ENCODE measurements at places on chromosomes 1 and 21.

GRCh38 chr1:13896932-13897331, 196.9 kb downstream of the PRDM2 start:
- no peak for DNase-seq

- DNase-seq: no peak
These were observed 43.4 kb downstream of the PARP1 start for GRCh38 chr1:226364514-226364899.

DNA sequence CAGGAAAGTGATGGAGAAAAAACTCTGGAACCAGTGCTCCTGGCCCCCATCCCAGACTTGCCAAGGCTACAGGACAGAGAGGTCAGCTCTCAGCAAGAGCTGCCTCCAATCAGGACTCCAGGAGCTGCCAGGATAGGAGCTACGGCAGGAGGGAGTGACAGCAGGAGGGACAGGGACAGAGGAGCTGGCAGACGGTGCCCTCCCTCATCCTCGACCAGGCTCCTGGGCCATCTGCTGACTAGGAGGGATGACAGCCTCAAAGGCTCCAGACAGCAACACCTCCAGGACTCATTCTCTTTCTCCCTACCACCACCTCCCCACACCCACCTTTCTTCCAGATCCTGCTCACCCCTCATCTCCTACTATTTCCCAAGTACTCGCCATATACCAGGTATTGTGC, 22.7 kb downstream of the DLGAP3 start:
- DNase-seq: no peak

GRCh38 chr1:229003233-229004031, 267.5 kb upstream of the RAB4A start:
- no peak for DNase-seq

DNA sequence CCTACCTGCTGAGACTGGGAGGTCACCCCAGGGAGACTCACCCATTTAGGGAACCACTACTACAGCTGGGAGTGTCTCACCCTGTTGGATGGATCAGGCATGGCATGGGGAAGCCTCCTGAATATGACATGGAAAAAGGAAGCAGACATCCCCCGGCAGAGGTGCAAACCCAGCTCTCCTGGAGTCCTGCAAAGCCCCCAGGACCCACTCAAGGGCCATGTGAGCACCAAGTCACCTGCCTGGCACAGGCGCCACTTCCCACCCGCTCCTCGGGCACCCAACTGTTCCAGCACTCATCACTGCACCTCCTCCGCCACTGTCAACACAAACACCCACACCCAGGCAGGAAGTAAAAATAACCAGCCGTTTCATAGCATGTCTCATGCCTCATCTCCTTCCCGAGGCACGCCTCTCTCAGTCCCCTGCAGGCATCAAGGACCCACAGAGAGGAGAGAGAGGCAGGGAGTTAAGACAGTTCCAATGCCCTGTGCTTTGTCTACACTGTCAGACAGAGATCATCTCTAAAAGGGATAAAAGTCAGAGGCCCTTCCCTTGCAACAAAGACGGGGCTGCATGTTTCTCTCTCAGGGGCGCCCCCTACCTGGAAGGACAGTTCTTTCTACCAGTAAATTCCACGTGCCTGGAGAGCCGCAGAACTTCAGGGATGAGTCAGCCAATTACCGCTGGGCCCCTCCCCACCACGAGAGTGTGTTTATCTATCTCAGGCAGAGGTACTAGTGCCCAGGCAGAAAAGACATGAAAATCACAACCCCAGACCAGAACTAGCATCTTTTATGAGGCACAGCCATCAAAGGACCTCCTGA, 150.1 kb upstream of the SOD1 start:
- peak; percentile 59 for DNase-seq

DNA sequence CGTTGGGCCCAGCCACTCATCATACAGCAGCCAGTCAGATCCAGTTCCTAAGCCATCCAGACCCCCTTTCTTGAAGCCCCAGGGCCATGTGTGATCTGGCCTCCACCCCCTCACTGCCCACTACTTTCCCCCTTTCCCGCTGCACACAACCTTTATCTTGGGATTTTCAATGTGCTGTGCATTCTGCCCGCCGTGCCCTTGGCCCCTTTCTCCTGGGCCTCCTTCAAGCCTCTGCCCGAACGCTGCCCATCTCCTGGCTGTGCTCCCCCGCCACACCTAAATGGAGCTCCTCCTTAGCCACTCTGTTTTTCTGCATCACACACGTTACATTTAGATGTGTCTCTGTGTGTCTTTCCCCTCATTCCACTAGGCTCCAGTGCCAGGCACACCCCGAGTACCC, 66.7 kb upstream of the SELENON start:
- no peak for DNase-seq

- peak; percentile 29 for DNase-seq
These were observed 63.7 kb downstream of the MACF1 start for GRCh38 chr1:39268112-39268581.

DNA sequence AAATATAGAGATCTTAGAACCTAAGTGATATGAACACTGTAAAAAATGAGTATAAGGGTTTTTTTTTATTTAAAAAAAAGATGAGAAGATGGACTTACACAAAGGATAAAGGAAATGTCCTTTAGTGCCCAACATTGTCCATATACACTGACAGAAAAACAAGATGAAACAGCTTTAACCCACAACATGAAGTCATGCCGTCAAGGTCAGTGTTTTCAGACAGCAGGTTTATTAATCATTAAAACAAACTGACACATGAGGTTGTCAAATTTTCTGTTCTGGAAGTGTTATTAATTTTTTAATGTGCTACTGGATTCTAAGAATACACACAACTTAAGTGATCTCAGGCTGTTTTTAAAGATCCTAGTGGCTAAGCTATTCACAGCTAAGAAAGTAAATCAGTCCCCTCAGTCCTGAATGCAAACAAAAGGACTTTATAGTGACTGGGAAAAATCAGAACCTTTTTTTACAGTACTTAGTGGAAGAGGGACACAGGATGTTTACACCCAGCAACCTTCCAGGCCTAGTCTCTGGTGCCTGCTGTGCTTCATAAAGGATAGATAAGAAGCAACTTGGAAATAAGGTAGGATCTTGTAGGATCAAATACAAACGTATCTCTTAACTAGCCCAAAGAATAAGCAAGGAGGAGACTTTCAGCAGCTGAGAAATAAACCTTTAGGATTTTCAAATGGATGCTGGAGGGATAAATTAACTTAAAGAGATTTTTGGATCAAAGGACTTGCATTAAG, 21.9 kb upstream of the PKN2 start:
- no peak for DNase-seq

DNA sequence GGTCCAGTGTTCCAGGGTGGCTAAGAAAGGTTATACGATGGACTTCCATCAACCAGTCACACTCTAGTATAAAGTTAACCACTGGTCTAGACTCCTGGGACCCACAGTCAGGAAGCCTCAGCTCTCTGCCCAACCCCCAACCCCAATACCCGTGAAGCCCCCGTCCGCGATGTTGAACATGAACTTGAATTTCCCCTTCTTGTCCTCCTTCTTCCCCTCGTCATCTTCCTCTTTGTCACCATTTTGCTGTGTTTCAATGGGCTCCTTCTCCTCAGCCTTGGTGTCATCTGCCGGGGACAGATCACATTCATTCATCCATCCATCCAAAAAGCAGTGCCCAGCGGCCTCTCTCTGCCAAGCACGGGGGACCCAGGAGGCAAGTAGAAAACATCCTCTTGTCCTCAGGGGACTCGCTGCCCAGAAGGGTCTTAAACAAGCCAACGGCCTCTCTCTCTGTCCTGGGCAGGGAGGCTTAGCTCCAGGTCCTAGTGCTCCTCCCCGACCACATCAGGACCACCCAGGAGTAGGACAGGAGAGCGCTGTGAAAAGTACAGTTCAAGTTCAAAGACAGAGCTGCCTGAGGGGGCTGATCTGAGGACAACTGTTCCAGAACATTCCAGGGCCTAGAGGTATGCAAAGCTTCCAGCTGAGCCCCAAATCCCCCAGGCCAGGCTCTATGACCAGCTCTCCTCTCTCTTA, 66.5 kb downstream of the KCNAB2 start:
- no peak for DNase-seq

- no peak for DNase-seq
These were observed 1.3 kb downstream of the KRTAP12-3 start for GRCh38 chr21:44658913-44659595.

GRCh38 chr1:159142391-159142663, 29.1 kb upstream of the CADM3 start:
- DNase-seq: no peak

- DNase-seq: no peak
These were observed 25.7 kb downstream of the LHX4 start for GRCh38 chr1:180255536-180256340.

- no peak for DNase-seq
These were observed 2.5 kb upstream of the MYBPHL start for GRCh38 chr1:109309347-109309746.

DNA sequence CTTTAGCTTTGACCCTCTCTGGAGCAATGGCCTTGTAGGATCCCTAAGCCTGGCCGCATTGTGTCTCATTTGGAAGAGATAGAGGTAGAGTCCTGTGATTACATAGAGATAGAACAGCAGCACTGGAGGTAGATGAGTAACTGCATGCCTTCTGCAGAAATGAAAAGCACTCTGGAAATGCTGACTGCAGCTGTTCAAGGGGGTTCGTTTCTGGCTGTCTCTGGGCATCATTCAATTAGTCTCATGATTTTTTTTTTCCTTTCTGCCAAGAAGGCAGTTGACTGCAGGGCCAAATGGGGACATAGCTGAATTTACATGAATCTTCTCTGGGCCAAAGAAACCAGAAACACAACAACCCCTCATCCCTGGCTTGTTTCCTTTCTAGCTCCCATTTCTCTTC, 28.1 kb upstream of the SNX27 start:
- DNase-seq: no peak

- DNase-seq: no peak
These were observed 11.4 kb upstream of the FAM163A start for GRCh38 chr1:179731643-179732042.

DNA sequence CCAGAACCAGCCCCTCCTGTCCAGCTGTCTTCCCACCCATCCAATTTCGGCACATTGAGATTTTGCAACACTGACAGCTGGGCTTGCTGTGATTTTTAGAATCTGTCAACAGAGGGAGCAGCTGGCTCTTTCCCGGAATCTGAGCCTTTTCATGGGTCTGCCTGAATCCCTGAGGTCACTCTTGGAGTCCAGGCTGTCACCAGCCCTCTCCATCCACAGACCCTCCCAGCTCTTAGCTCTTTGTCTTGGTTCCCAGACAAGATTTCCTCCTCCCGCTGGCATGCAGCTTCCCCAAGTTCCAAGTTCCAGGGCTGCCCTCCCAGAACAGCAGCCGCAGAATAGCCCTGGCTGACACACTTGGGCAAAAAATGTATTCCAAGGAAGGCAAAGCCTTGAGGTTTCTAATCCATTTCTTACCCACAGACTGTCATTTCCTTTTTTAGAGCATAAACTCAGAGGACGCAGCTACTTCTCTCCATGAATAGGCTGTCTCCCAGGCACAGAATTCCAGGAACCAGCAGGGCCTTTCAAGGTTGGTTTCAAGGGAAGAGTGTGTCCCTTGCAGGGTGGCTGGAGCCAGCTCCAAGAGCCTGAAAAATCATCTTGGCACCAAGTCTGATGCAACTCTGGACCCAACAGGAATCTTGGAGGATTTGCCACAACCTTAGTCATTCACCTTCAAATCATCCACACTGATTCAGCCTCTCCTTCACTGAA, 7.1 kb upstream of the TMEM61 start:
- DNase-seq: no peak

DNA sequence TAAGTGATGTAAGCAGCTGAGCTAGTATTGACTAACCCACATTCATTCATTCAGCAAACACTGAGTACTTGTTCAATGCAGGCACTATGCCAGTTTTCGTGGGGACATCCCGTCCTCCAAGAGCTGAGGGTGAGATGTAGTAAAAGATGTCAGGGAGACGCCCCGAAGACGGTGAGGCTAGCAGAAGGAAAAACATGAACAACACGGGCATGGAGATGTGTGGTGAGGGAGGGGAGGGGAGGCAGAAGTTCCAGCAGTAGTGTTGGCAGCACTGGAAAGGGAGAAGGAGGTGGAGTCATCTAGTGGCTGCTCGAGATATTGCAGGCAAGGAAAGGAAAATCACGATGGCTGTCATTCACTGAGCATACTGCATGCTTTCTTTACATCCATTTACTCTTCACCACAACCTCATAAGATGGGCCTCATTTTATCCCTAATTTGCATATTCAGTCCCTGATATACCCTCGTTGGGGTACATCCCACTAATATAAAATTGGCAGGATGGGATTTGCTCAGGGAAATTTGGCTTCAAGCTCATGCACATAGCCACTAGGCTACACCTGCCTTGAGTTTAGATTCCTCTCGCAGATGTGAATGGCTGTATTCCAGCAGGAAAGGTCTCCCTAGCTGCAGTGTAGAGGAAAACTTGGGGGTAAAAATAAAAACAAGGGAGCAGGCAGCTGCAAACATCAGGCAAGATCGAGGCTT, 14.5 kb downstream of the PDZK1IP1 start:
- DNase-seq: peak; percentile 66

- DNase-seq: no peak
These were observed 11.0 kb downstream of the OR2M5 start for GRCh38 chr1:248155927-248156326.

DNA sequence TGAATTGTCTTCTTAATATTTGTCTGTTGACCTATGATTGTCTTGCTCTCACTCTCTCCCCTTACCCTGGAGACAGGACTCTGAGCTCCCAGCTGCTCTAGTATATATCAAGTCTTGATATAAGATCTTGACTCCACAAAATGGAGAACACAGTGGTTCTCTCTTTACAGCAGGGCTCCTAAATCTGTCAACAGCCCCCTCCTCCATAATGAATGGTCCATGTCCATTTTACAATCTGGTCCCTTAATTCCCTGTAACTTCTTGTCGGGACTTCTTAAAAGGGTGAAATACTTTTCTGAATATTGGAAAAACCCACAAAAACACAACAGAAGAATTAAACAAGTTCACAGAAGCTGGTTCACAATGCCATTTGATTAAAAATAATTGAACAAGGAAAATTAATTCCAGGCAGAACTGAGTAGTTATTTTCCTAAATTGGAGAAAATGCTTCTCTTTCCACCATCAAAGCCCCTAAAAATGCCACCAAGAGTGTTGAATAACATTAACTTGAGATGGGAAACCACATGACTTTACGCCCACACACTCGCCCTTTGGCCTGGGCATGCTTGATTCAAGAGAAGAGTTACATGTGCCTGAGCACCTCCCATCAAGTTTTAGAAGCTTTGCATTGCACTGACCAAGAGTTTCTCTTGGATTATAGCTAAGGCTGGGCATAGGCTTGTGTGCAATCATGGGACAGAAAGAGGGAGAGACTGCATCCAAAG, 109.8 kb downstream of the TOMM20 start:
- DNase-seq: peak; percentile 15

- no peak for DNase-seq
These were observed 97.0 kb downstream of the UBR4 start for GRCh38 chr1:19112891-19113696.

DNA sequence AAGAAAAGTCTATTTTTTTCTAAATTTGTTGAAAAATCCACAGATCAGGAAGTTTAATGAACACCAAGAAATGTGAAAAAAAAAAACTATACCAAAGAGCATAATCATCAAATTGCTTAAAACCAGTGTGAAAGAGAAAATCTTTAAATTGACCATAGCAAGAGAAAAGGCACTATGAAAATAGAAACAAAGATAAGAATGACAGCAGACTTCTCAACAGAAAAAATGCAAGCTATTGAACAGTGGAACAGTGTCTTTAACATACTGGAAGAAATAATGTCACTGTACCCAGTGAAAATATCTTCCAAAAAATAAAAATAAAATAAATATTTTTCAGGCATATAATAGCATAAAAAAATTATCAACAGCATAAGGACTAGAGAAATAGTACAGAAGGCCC, 243.0 kb upstream of the GJB5 start:
- DNase-seq: no peak

GRCh38 chr1:169568497-169568896, 17.8 kb downstream of the F5 start:
- DNase-seq: no peak

Data from Peyer's patch (tissue), 4 donors.